ENCODE measurements at places on chromosomes 16 and 17.

- DNase-seq, result no peak
Observed at GRCh38 chr16:25570131-25570530, 121.6 kb upstream of the HS3ST4 start.

DNA sequence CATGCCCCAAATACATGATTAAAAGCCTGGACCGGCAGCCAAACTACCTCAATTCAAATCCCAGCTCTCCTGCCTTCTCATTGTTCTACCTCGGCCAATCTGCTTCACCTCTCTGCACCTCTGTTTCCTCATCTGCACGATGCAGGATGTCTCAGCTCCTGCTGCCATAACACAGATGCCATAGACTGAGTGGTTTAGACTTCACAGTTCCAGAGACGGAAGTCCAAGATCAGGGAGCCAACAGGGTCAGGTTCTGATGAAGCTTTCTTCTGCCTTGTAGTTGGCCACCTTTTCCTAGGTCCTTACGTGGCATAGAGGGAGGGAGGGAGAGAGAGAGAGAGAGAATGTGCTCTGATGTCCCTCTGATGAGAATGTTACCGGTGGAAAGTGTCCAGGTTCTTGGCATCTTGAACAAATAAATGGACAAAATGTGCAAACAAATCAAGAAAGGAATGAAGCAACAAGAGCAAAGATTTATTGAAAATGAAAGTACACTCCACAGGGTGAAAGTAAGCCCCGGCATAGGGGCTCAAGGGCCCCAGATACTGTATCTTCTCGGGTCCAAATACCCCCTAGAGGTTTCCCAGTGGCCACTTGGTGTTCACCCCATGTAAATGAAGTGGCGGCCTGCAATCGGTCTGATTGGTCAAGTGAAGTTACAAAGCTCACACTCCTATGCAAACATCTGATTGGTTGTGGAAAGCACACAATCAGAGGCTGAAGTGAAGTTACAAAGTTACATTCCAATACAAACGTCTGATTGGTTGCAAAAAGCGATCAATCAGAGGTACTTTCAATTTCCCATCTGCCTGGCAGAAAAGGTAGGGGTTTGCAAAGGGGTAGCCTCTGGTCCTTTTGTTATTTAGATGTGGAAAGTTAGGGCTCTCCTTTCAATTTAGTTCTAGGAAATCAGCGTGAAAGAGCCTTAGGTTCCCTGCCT is 43.3 kb upstream of the ZCCHC14 start:
- DNase-seq, result no peak

GRCh38 chr16:64590513-64590912 is 531.4 kb downstream of the CDH11 start:
- no peak for DNase-seq

DNA sequence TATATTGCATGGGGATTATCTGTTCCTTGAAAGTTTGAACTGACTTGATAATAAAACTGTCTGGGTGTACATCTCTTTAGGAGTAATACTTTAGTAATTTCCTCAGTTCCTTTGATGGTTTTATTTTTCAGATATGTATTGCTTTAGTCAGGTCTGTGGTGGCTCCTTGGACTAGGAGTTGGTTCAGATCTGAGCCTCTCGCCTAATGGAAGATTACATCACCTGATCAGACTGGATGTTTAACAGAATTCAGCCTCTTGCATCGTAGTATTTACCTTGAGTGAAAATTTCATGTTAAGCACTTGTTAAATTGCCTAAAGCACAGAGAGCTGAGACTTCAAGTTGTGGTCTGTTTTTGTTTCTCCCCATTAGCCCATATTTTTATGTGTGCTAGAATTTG is 267.3 kb downstream of the MAP2K4 start:
- no peak for DNase-seq

- DNase-seq, result peak; percentile 56
Observed at GRCh38 chr16:17470908-17471718, at the start of gene XYLT1. Gene XYLT1, minus strand, starts transcription at chr16:17470960. Its CDS starts 164 bp downstream, at chr16:17470796.

- no peak for DNase-seq
Observed at GRCh38 chr17:35212668-35213067, 18.5 kb upstream of the SLC35G3 start.

DNA sequence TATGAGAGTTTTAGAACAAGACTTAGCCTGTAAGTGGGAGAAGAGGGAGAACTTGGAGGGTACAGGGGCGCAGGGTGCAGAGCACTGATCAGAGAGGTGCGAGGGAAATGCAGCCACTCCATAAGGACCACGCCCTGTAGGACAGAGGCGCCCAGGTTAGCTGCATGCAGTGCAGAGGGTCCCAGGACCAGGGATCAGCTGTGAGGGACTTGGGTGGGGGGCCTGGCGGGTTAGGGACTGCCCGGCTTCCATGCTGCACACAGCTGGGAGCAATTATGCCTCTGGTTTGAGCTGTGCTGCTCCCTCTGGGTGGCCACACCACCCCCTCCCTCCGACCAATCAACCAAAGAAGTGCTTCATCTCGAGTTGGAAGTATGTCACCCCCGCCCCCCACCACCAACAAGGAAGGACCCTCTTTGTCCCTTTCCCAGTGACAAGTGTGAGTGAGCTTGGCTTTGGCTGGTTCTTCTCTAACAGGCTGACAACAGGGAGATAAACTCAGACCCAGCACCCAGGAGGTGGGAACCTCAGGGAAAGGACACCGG is 22.2 kb upstream of the CLEC18A start:
- DNase-seq, result no peak

GRCh38 chr17:67836205-67836987 is 11.1 kb downstream of the BPTF start:
- DNase-seq, result no peak

GRCh38 chr17:20925954-20926353 is 116.9 kb downstream of the USP22 start:
- no peak for DNase-seq

GRCh38 chr17:49454050-49454449 is 39.4 kb upstream of the PHB1 start:
- no peak for DNase-seq

GRCh38 chr16:10490141-10490540 is 90.3 kb downstream of the EMP2 start:
- DNase-seq, result no peak

GRCh38 chr16:30743716-30744115 is 4.5 kb upstream of the PHKG2 start:
- no peak for DNase-seq

DNA sequence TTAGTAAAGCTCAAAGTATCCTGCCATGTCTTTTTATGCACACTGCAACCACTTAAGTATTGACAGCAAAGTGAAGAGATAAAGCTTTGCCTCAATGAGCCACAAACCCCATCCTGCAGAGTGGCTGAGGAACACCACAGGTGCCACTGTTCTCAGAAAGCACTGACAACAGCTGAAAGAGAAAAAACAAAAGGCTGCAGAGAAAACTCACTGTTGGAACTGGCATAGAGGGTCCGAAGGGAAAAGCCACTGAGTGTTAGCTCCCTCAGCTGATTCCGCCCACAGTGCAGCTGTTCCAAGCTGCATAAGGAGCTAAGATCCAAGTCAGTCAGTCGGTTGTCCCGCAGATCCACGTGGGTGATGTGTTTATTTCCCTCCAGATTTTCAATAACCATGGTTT is 48.3 kb downstream of the PHLPP2 start:
- no peak for DNase-seq

DNA sequence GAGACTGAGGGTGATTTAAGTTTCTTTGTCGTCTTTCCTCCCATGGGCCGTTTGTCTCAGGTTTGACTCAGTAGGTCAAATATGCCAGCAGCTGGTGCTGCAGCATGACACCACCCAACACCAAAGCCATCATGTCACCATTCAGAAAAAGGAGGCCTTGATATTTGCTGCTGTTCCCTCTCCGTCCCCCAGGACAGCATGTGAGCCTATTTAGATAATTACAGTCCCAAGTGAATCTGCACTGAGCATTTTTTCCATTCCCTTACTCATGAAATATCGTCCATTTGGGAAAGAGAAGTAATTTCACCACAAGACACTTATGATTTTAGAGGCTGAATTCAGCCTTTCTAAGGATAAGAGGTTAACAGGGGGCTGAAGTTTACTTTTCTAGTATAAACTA is 62.2 kb upstream of the ADORA2B start:
- DNase-seq, result no peak

DNA sequence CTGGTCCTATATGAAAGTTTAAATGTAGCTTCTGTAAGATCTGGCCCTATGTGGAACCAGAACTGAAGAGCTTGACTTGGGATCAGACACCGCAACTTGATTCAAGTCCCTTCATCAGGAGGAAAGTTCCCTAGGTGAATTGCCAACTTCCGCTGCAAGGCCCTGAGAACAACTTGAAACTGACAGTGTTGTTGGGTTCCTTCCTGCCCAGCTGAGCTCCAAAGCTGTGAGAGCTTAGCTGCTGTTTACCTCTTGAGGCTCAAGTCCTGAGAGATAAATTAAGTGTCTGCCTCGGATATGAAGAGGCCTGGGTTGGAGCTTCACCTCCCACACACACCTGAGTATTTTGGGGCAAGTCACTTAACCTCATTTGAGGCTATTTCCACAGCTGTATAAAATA is 44.7 kb downstream of the REXO5 start:
- no peak for DNase-seq

DNA sequence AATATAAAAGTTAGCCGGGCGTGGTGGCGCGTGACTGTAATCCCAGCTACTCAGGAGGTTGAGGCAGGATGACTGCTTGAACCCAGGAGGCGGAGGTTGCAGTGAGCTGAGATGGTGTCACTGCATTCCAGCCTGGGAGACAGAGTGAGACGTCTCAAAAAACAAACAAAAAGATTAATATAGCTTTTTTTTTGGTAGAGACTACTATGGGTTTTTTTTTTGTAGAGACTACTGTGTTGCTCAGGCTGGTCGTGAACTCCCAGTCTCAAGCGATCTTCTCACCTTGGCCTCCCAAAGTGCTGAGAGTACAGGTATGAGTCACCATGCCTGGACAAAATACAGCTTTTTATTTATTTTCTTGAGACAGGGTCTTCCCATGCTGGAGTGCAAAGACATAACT is 20.2 kb downstream of the ZNRF1 start:
- DNase-seq, result no peak

DNA sequence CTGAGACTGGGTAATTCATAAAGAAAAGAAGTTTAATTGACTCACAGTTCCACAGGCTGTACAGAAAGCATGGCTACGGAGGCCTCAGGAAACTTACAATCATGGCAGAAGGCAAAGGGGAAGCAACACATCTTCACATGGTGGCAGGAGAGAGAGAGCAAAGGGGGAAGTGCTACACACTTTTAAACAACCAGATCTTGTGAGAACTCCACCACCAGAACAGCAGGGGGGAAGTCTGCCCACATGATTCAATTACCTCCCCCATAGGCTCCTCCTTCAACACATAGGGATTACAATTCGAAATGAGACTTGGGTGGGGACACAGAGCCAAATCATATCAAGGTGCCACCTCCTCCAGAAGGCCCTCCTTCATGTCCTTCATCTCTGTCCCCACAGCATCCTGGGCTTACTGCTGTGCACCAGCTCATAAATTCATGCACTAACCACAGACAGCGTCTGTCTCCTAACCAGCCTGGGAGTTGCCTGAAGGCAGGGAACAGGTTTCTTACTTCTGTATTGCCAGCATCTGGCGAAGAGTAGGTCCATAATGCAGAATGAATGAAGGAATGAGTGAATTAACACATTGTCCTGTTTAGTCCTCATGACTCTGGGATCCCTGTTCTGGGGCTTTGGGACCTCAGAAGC is 74.4 kb downstream of the WSB1 start:
- no peak for DNase-seq

GRCh38 chr17:81432941-81433340 is 37.7 kb downstream of the BAHCC1 start:
- no peak for DNase-seq

DNA sequence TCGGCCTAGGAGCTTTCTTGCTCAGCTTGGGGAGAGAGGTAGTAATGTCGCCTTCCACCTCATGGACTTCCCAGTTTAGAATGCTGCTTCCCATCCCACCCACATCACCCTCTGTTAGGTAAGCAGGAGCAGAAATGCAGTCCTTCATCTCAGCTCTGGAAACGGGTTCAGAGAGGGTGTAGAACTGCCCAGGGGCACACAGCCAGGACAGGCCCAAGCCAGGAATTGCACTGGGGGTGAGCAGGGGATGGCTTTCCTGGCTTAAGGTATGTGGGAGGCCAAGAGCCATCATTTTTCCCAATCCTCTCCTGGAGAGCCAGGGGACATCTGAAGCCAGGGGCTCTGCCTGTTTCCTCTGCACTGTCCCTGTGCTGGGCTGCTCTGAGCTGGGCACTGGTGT is 33.6 kb downstream of the RAI1 start:
- no peak for DNase-seq

DNA sequence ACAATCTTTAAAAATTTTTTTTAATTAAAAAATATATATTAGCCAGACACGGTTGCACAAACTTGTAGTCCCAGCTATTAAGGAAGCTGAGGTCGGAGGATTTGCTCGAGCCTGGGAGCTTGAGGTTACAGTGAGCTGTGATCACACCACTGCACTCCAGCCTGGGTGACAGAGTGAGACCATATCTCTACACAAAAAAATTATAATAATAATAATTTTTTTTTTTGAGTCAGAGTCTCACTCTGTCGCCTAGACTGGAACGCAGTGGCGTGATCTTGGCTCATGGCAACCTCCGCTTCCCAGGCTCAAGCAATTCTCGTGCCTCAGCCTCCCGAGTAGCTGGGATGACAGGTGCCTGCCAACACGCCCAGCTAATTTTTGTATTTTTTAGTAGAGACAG is 23.8 kb downstream of the LITAF start:
- DNase-seq, result no peak
